ENCODE measurements at places on chromosomes 5 and 9.
A peak's percentile ranks its signal among the peaks of the same experiment; 100 is the strongest.

DNA sequence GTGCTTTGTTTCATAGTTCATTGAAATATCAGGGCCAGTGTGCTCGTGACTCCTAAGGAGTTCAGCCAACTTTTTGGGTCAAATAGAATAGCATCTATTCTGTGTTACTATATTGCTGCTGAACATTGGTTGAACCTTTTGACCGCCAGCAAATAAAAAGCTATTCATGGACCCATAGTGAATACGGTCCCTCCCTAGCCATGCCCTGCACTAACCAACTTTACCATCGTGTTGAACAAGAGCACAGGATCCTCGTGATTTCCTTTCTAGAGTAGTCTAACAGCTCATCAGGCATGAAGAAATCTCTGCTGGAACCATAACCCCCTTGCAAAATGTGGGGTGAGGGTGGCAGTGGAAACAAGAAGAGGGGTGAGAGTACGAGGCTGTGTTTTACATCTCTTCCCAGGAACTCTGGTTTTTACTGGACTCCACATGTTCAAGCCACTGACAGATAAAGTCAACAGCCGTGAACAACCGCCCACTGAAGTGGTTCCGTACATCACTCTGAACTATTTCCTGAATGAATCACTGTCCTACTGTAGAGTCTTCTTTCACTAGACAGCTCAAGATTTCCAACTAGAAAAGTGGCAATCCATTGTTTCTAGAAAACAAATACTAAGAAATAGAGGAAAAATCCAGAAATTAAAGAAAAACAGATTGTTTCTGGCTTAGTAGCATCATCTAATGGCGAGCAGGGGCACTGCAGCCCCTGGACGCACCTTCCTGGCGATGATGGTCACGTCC is 70.1 kb upstream of the SPATA31E1 start:
- DNase-seq: peak; percentile 36

- DNase-seq: no peak
These were observed 8.9 kb upstream of the LNPEP start for GRCh38 chr5:96927008-96927407.

DNA sequence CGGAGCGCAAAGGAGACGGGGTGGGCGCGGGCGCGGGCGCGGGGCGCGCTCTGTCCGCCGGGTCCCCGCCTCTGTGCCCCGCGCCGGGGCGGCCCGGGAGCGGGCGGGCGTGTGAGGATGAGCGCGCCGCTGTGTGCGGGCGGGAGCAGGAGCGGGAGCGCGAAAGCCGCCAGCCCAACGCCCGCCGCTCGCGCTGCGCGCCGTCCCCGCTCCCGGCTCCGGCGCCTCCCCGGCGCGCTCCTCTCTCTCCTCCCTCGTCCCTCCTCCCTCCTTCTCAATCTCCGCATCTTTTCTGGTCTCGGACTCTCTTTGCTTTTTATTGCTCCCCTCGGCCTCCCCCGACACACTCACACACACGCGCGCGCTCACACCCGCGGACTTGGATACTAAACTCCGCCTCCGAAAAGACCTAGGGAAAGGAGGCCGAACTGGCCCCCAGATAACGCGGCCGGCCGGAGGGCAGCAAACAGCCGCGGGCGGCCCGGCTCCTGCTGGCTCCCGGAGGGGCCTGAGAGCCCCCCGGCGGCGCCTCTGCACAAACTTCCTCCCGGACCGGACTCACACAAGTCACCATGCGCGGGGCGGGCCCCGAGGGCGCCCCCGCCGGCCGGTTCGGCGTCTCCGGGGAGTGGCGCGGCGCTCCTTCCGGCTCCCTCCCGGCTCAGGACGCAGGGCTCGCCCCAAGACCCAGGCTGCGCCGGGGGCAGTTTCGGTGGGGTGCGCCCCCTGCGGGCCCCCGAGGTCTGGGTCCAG is at the start of gene FIBCD1:
FIBCD1 (minus strand) TSS at position 596 of the 753 bp plus-strand sequence. CDS start 640 bp downstream, outside the sequence.
- DNase-seq: no peak

GRCh38 chr9:121658166-121658565 is 6.7 kb downstream of the DAB2IP start:
- no peak for DNase-seq

DNA sequence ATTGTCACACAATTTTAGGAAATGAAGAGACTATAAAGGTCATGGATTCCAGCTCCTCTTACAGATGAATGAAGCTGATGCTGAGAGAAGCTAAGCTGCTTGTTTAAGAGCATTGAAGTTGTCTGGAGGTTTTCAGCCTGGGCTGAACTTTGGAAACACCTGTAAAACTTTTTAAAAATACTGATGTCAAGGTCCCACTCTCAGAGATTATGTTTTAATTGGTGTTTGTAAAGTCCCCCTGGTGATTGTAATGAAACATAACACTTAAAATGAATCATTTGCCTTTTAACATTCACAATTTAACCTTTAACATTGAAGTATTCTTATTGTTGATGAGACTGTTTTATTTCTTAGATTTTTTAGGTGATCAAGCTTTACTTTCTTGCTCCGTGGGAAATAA is 16.4 kb downstream of the RAD23B start:
- no peak for DNase-seq

GRCh38 chr5:178180141-178180863 is 6.9 kb downstream of the GMCL2 start:
- DNase-seq: no peak

DNA sequence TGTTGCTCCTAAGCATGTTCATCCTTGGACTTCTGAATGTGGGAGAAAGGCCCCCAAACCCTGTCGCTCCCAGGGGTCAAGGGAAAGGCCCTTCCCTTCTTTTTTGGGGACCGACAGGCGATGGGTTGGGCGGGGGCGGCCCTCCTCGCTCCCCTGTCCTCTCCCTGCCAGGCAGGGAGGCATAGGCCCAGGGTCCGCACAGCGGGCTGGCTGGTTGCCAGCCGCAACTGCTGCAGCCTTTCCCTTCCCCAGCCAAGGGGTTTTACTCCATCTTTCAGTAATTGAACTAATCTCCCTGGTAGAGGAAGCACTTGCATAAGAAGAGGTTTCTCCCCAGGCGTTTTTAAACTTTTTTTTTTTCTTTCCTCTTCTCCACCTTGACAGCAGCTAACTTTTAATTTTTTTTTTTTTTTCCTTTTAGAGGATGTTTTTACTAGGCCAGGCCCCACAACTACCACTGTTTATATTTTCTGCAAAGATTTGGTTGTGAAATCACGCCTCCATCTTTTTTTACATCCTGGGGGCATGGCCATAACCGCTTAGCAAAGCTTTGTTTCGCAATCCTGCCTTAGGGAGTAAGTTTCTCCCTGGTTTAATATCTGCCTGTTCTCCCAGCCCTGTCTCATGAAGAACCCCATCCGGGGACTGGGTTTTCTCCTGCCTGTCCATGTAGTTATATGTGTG is 216.9 kb upstream of the ZNF608 start:
- DNase-seq: no peak

GRCh38 chr5:125654392-125654791 is 768.8 kb upstream of the GRAMD2B start:
- DNase-seq: no peak

- DNase-seq: peak; percentile 78
These were observed 37.7 kb downstream of the LAMC3 start for GRCh38 chr9:131046581-131047202.

DNA sequence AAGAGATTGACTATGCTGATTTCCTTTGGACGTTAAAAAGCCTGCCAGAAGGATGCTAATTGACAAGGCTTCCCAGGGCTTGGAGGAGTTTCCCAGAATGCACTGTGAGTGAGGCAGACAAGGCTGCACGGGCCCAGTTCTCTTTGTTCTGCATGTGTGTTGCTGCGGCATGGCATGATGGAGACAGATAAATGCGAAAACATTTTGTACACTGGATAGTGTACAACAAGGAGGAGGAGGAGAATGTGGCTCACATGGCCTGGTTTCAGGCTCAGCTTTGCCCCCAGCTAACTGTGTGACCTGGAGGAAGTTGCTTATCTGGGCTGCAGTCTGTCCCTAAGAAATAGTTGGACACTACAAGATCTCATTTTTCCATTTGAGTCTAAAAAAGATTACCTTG is 135.5 kb upstream of the CPEB4 start:
- no peak for DNase-seq

GRCh38 chr5:122162100-122162638 is 32.8 kb downstream of the ZNF474 start:
- DNase-seq: no peak

GRCh38 chr9:7298123-7298522 is 501.5 kb downstream of the DMAC1 start:
- no peak for DNase-seq

DNA sequence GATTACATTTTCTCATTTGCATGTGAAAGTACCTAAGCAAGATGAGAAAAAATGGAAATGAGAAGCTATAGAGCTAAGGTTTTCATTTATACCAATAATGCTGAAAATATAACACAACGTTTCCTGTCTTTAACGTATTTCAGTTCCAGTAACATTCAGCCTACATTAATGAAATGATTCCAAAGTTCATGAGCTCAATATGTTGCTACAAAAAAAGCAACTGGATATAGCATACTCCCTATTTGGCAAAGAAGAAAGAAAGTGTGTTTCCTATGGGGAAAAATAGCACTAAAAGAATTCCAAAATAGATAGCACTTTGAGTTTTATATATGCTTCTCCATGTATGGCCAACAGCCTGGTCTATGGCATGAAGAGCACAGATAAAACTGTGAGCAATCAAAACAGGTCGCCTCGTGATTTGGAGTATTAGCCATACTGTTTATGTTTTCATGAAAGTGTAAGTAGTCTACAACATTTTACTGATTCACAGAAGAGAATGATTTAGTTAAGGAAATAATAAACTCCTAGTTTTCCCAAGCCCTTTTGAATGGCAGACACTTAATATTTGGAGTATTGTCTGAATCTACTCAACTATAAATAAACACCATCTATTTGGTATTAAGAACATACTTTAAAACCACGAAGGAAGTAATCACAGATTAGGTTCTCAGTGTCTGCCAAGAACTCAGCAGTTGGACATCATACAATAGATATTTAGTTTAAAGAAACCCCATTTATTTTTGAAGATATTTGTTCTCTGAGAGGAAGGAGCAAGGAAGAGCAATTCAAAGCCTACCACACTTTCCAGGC is 258.7 kb upstream of the RASA1 start:
- no peak for DNase-seq

DNA sequence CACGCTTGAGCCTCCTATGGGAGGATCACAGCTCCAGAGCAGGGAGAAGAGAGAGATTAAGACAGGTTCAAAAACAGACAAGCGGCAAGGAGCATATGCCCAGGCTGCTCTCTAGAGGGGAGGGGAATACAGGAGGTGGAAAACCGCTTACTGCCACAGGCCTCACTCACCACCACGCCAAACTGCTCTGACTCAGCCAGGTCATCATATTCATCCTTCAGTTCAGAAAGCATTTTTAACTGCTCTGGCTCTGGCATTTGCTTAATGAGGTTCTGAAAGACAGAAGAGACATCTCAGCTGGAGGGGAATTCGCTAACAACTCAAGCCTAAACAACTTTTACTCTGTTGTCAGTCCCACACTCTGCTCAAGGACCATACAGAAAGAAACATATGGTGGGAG is 40.1 kb downstream of the PCDHGC5 start:
- no peak for DNase-seq

GRCh38 chr9:30235564-30235963 is 2148.9 kb upstream of the ACO1 start:
- no peak for DNase-seq

DNA sequence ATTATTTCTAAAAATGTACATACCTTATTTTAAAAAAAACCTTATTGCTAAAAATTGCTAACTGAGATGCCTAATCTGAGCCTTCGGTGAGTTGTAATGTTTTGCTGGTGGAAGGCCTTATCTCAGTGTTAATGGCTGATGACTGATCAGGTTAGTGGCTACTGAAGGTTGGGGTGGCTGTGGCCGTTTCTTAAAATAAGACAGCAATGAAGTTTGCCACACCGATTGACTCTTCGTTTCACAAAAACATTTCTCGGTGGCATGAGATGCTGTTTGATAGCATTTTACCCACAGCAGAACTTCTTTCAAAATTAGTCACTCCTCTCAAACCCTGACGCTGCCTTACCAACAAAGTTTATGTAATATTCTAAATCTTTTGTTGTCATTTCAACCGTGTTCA is 14.7 kb downstream of the CENPK start:
- no peak for DNase-seq

DNA sequence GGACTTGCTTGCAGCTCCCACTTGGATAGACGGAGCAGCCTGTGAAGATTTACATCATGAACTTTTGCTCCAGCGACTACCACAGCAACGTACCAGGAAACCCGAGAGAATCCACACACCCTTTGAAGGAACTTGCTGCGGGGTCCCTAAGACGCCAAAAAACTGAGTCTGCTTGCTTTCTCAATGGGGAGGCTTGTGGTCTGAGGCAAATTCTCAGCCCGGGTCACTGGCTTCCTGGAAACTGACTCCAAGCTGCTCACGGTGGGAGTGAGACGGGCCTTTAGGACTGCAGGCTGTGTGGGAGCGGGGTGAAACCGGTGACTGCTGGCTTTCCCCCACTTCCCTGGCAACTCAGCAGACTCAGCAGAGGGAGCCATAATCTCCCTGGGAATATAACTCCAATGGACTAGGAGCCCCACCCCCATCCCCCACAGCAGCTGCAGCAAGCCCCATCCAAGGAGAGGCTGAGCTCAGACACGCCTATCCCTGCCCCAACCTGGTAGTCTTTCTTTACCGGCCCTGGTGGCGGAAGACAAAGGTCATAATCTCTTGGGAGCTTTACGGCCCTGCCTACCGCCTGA is 466.0 kb downstream of the CAAP1 start:
- DNase-seq: no peak

- DNase-seq: no peak
These were observed 12.8 kb upstream of the FBXL7 start for GRCh38 chr5:15487228-15487627.

GRCh38 chr5:150017226-150018005 is 16.9 kb downstream of the HMGXB3 start:
- DNase-seq: no peak

DNA sequence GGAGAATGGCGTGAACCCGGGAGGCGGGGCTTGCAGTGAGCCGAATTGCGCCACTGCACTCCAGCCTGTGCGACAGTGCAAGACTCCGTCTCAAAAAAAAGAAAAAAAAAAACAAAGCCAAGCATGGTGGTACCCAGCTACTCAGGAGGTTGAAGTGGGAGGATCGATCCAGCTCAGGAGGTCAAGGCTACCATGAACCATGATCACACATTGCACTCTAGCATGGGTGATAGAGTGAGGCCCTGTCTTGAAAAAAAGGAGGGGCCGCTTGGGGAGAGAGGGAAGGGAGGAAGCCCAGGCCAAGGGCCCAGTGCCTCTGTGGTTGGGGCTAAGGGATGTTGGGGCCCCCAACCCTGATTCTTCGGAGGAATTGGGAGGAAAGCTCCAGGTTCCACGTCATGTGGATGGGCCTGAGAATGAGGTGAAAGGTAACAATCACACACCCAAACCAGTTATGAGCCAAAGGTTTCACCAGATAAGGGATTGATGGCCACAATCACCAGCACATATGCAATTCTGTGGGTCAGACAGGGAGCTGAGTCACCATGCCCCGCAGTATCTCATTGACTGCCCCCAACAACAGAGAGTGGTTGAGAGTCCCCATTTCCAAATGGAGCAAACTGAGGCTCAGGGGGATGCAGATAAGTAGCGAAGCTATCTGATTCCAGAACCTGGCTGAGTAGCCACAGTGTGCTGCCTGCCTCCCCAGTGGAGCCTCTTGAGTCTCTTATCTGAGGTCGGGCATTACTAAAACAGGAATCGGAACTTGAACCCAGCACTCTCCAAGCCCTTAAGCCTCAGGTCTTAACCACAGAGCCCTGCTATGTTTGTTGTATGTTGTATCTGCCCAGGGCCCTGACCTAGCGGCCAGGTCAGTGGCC is 20.5 kb downstream of the SWI5 start:
- no peak for DNase-seq

- DNase-seq: no peak
These were observed 78.7 kb downstream of the HSPA4 start for GRCh38 chr5:133130387-133131118.

GRCh38 chr9:133252301-133253020 is 22.5 kb downstream of the ABO start:
- DNase-seq: no peak

Data from stimulated activated CD4-positive, alpha-beta T cell treated with anti-CD3 and anti-CD28 coated beads, Interleukin-4, amount 100 ng/mL, for 1 hour (primary cell).